ENCODE measurements at places on chromosomes 1 and 21.

DNA sequence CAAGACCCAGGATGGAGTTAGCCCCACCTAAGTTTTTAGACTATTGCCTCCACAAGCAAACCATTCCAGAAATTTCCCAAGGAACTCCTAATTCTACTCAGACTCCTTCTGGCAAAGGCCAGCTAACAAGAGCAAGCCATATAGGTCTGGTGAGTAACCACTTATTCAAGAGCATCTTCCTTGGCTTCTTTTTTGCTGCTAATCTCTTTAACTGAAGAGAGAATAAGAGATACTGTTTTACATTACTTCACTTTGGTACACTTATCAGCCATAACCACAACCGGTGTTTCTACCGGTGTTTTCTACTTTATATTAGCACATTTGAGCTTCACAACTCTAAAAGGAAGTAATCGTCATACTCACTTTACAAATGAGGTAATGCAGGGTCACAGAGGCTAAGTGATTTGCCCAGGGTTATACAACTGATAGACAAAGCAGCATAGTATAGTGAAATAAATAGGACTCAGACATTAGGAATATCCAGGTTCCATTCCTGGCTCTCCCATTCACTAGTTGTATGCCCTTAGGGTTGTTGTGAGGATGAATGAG lies 1.7 kb upstream of the EPS15 start:
- DNase-seq = peak; percentile 75

DNA sequence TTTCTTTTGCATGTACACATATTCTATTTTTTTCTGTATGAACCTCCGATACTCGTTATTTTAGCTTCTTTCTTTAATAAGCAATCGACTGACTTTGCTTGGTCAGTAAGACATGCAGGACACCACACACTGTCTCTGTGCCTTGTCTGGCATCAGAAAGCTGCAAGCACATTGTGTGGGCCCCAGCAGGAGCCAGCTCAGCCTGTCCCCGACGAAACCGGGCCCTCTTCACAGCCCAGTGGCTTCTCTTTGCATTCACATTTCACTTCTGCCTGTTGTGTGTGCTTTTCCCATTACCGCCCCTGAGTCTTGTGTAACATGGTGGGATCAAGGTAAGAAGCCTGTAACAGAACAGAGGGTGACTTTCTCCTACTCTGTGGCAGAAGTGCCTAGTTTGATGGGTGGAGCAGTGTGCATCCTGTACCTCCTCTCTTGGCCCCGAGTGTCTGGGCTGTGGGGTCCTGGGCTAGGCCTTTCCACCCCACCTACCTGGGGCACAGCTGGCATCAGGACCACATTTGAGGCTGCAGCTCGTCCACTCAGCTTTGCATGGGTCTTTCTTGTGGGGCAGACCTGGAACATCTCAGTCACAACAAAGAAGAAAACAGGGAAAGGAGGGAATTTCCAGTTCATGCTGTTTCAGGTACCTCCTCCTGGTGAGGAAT lies 118.9 kb upstream of the COL6A1 start:
- no peak for DNase-seq

DNA sequence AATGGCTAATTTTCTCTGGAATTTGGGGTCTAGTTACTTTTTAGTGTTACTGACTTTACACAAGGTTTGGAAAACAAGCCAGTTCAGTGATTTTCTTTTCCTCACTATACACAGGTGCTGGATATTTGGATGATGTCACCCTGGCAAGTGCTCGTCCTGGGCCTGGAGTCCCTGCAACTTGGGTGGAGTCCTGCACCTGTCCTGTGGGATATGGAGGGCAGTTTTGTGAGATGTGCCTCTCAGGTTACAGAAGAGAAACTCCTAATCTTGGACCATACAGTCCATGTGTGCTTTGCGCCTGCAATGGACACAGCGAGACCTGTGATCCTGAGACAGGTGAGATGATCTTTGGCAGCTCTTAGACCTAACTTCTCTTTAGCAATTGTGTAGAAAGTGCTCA lies 64.5 kb upstream of the LAMC2 start:
- DNase-seq = no peak

- DNase-seq = peak; percentile 88
Measured at GRCh38 chr1:174968750-174969244, 30.9 kb upstream of the CACYBP start.

DNA sequence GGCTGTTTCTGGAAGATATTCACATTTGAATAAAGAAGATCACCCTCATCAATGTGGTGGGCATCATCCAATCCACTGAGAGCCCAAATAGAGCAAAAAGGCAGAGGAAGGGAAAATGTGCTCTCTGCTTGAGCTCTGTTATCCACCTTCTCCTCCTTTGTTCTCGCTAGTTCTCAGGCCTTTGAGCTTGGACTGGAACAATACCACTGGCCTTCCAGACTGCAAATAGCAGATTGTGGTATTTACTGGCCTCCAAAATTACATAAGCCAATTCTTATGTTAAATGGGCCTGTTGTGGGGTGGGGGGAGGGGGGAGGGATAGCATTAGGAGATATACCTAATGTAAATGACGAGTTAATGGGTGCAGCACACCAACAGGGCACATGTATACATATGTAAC lies 219.3 kb downstream of the C1orf94 start:
- DNase-seq = no peak

GRCh38 chr1:76857138-76857537 lies 10.1 kb upstream of the ST6GALNAC5 start:
- no peak for DNase-seq

DNA sequence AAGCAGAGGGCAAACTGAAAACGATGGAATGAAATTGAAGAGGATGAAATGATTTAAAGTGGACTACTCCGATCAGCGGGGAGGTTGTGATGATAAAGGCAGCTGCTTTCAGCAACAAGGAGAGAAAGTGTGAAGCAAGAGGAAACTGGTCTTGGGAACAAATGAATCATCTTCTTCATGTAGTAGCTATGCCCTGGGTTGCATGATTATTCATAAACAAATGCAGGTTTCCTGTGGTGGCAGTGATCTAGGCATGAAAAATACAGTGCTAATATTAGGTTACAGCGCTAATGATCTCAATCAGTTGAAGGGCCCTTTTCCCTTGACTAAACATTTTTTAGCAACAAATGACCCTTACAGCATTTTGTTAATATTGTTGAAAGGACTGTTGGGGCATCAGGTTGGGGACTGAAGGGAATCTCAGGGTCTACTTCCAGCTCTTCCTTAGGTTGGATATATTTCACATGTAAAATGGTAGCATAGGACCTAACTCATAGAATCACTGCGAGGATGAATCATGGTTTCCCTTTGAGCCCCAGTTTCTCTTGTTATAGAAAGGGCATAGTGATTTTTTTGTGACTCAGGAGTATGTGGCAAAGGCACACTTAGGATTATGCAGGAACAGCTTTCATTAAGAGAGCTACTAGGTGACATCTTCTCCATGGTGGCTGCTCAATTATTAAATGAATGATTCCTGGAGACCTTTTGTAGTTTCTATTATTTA lies 1.9 kb upstream of the ZFYVE9 start:
- DNase-seq = no peak

DNA sequence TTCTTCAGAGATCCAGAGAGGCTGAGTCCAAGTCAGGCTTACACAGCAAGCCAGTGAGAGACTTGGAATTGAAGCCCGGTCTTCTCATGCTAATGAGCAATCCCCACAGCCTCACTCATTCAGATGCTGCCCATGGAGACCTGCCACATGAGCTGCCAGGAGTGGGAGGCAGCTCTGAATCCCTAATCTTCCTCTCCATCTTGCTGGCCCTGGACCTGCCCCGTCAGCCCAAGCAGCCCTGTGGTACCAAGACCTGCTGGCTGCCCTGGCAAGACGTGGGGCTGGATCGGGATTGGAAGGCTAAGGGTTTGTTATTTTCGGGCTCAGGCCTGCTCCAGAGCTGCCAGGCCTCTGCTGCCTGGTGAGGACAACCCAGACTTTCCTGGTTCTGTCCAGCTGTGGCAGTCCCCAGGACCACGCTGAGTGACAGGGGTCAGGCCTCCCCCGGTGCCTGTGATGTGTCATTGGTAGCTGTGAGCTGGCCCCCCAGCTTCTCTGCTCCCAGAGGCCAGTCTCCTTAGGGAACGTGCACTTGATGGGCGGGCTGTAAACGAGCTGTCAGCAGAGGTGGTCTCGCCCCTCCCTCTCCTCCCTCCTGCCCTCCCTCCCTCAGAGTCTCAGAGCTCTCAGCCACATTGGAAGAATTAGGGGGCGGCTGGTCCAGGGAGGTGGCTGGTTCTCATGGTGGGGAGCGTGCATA lies 135.0 kb downstream of the FOXD2 start:
- no peak for DNase-seq

- no peak for DNase-seq
Measured at GRCh38 chr1:228271701-228272251, 63.9 kb downstream of the OBSCN start.

DNA sequence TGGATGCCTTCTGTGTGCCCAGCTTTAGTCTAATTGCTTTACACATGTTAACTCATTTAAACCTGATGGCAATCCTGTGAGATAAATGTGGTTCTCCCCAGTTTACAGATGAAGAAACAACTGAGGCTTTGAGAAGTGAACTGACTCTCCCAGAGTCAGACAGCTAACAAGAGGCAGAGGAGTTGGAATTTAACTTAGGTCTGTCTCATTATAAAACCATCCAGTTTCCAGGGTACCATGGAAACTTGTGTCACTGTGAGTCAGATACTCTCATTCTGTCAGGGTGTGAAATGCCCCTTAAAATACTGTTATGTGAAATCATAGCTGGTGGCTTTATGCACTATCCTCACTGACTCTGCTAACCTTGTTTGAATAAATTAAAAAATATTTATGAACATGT lies 206.6 kb downstream of the PBX1 start:
- no peak for DNase-seq

DNA sequence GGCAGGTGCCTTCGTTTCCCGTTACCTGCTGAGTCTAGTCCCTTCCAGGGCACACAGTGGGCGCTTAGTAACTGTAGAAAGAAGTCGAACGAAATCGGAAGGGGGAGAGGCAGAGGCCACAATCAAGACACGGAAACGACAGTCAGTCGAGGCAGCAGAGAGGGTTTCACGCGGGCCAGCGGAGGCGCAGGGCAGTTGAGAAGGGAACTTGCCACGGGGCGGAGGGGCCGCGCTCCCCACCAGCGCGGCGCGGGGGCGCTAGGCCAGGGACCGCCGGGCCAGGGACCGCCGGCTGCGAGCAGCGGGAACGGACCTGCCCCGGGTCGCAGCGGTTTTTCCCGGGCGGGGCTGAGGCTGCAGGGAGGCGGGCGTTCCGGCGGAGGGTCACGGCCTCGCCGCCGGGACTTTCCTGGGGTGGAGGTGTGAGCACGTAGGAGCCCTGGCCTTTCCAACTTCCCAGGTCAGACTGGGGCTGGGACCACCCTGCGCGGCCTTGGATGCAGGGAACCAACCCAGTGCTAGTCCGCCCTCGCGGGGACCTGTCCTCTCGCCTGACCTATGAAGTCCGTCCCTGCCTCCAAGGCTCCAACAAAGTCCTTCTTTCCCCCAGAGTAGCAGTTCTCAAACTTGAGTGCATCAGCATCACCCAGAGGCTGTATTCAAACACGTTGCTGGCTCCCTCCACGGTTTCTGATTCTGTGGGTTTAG lies 150.1 kb upstream of the FGGY start:
- peak; percentile 54 for DNase-seq

DNA sequence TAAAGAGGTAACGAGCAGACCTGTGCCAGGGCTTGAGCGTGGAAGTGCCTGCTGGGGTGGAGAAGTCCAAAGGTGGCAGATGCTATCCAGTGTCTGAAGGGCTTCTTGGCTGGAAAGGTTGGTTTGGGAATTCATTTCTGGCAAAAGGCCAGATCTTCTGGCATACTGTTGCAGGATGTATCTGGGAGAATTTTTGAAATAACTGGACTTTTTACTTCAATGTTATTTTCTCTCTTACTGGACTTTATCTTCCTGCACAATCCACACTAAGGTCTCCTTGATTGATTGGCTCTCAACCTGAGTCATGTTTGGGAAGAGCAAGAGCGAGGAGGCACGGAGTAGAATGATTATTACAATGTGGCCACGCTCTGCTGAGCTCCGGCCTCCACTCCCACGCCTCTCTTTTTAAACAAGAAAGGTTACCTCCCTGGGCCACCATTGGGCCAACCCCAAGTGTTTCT lies 278.4 kb downstream of the TM2D1 start:
- no peak for DNase-seq

DNA sequence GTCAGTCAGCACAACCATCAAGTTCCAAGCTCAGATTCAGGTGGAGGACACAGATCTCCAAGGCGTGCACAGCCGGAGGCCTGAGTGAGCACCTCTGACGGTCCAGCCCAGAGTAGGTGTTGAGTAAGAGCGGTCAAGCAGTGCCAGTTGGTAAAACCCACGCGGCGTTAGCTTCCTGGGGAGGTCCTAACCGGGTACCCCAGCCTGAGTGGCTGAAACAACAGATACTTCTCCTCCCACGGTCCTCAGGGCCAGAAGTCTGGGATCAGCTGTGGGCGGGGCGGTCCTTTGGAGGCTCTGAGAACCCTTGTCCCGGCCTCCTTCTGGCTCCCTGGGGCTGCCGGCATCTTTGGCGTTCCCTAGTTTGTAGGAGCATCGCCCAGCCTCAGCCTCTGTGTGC lies 94.4 kb downstream of the PRDM16 start:
- no peak for DNase-seq

DNA sequence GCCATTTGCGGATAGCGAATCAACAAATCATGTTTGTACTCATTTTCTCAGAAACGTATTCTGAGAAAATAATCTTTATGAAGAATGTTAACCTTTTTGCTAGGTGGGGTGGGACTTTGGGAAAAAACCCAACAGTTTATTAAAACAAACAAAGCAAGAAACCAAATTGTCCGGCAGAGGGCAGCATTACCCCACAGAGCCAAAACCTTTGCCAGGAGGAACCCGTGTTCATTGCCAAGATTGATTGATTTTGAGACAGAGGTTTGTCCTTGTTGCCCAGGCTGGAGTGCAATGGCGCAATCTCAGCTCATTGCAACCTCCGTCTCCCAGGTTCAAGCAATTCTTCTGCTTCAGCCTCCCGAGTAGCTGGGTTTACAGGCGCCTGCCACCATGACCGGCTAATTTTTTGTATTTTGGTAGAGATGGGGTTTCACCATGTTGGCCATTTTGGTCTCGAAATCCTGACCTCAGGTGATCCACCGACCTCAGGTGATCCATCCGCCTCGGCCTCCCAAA lies 70.8 kb upstream of the RHOU start:
- peak; percentile 79 for DNase-seq

DNA sequence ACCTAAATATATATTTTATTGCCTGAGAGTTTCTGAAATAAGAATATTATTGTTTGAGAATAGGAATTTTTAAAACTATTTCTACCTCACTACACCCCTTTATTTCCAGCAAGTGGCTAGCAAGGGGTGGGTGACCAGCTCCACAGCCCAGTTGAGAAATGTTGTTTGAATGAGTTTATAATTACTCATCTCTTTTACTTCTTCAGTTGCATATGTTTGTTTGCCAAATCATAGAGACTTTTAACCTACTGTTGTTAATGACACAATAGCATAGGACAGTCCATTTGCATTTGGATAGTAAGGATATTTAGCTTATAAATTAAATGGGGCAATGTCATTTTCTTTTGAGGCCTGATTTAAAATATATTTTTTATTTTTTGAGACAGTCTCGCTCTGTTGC lies 127.8 kb downstream of the NRDC start:
- DNase-seq = no peak

DNA sequence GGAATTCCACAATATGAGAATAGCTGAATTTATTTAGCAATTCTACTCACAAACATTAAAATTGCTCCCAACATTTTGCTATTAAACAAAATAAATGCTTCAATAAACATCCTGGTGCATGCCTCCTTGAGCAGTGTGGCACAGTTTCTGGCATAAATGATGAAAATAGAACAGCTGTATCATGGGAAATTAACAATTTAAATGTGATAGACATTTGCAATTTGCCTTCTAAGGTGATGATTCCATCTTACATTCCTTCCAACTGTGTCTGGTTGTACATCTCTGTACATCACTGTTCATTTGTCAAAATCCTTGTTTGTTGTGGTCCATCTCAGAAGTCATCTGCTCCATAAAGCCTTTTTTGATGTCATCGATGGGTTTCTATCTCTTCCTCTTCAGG lies 198.7 kb downstream of the KCTD3 start:
- DNase-seq = no peak

All from CD4-positive, alpha-beta T cell treated with Interleukin-4 for 1 hour (primary cell).